SJSA1 (cell line): ENCODE measurements at places on chromosomes 3 and 15.

DNA sequence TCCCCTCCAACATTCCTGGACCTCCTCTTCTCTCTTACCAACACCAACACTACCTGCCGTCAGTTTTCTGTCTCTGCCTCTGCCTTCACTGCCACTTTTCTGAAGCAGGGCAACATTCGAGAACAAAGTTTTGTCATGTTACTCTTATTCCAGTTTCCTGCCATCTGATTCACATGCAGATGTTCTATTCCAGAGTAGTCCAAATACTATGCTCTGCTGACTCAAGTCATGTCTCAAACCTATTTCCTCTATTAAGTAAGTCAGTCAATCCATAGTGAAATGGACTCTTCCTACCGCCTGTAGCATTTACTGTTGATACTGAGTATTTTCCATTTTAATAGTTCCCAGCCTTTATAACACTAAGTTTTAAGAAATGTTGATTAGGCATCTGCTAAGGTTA lies 43.4 kb downstream of the ESYT3 start:
- no peak for DNase-seq

DNA sequence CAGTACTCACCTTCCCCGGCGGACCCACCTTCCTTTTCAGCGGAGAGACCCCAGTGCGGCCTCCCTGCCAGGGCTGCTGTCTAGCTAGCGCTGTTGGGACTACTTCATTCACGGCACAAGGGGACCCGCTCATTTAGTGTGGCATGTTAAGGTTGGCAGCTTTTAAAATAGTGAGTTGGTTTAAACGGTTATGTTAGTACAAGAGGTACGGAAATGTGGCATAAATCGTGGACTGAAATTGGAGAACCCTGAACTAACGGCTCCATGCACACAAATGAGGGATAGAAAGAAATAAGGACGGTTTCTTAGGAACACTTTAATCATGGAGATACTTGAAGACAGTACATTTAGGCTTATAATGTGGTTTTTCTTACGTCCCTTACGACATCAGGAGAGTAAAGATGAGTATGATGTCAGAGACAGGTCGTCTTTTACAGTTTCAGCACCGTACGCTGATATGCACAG lies 752 bp downstream of the CEP63 start:
- no peak for DNase-seq

DNA sequence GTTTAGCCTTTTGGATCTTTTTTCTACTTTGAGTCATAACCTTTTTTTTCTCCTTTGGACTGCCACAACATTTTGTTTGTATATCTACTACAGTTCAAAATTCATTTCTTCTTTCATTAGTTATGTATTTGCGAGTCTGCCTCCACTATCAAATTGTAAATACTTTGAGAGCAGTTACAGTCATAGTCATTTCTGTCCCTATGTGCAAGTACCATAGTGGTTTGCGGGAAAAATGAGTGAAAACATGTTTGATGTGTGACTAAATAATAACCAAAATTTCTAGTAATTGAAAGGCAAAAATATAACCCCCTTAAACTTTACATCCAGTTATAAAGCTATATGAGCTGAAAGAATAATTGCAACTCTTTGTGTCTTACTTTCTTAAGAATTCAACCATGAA lies 45.8 kb upstream of the CCDC50 start:
- DNase-seq, result no peak

- no peak for DNase-seq
These were observed 22.4 kb upstream of the IL16 start for GRCh38 chr15:81174125-81174791.

DNA sequence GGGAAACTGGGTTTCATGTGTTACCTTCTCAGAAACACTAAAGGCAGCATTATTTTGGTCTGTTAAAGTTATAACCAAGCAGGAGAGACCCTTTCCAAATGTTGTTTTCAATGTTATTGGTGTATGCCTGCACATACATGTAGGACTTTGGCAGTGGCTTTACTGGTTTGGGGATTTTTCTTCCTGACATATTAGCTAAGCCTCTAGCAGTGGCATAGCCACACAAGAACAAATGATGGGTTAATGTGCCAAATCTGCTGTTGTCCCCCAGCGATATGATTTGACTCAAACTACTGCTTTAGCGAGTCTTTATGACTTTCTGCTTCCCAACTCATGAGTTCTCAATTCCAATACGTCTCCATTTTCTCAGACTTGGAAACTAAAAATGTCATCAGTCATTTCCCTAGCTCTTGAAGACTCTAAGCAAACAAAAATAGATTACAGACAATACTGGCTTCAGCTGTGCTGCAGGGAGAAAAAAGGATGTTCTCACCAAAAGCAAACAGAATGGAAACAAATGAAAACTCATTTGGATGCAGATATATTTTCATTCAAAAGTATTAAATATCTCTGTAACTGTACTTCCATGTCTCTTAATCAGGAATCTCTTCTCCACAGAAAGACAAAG lies 29.6 kb downstream of the TPM1 start:
- DNase-seq, result no peak

DNA sequence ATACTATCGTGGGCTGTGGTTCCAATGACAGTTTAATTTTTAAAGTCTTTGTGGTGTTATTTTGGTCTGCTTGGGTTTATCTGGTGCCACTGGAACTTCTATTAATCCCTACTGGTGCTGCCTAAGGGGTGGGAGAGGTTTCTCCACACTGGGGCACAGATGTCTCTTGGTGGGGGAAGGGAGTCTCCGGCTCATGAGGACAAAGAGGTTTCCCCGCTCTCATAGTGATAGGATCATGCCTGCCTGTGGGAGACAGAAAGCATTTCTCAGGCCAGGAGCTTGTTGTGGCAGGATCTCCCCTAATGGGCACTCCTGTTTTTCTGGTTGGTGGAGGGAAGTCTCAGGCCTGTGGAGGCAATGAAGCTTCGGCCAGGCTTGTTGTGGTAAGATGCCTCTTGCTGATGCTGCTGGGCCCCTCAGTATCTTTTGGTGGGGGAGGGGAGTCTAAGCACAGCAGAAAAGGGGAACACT lies 84.3 kb upstream of the THRB start:
- DNase-seq, result no peak

DNA sequence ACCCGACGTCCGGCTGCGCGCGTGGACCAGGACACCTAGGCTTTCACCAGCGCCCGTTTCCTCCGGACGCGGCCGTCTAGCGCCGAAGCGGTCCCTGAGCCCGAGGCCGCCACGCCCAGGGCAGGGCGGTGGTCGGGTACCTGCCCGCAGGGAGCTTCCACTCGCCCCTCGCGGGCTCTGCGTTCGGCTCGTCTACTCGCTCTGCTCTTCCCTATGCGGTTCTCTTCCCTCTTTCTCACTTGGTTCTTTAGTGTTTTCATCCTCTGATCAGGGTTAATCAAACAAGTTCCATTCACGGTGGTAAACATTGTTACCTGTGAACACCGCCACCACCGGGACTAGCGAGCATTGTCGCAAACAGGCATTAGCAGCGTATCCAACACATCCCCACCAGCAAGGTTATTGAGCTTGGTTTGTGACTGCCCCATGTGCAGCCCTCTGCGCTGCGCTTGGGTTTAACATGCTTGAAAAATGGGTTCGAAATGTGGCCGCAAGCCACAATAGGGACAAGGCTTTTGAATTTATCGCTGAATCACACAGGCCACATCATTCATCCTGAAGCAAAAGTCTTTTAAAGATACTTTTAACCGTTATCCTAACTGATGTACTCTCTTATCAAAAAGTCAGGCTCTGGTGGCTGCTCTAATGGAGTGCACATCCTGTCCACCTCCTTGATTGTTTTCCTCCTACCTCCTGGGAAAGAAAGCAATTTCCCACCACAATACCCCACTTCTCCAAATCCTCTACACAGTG lies 843 bp upstream of the CD47 start:
- no peak for DNase-seq
